ENCODE measurements at places on chromosomes 13 and 19. TPM values are rescaled to one million over a fixed set of nuclear protein-coding genes. Genes with fewer than 3 reads are reported as not detected.

The ZNF626 gene
- 2.4 TPM for total RNA-seq

The HIPK4 gene
- total RNA-seq: 0.02 TPM

The RELB gene
- total RNA-seq: 4.9 TPM

The ZFR2 gene
- total RNA-seq: not detected

The PDS5B gene
- 9.1 TPM for total RNA-seq

The THSD8 gene
- not detected for total RNA-seq

The ADGRE2 gene
- total RNA-seq: not detected

The DACT3 gene
- 1.4 TPM for total RNA-seq

The ATP12A gene
- total RNA-seq: not detected

The CCNA1 gene
- 0.05 TPM for total RNA-seq

The PLIN5 gene
- not detected for total RNA-seq

The PLIN4 gene
- total RNA-seq: 0.02 TPM

The LCP1 gene
- 21.3 TPM for total RNA-seq

The DLL3 gene
- 0.86 TPM for total RNA-seq

The IL4I1 gene
- 12.5 TPM for total RNA-seq
